Omental fat pad (tissue), 4 donors: ENCODE measurements at places on chromosomes 16 and 17.

- no peak for DNase-seq
These were observed 6.6 kb downstream of the NDRG4 start for GRCh38 chr16:58506241-58507194.

DNA sequence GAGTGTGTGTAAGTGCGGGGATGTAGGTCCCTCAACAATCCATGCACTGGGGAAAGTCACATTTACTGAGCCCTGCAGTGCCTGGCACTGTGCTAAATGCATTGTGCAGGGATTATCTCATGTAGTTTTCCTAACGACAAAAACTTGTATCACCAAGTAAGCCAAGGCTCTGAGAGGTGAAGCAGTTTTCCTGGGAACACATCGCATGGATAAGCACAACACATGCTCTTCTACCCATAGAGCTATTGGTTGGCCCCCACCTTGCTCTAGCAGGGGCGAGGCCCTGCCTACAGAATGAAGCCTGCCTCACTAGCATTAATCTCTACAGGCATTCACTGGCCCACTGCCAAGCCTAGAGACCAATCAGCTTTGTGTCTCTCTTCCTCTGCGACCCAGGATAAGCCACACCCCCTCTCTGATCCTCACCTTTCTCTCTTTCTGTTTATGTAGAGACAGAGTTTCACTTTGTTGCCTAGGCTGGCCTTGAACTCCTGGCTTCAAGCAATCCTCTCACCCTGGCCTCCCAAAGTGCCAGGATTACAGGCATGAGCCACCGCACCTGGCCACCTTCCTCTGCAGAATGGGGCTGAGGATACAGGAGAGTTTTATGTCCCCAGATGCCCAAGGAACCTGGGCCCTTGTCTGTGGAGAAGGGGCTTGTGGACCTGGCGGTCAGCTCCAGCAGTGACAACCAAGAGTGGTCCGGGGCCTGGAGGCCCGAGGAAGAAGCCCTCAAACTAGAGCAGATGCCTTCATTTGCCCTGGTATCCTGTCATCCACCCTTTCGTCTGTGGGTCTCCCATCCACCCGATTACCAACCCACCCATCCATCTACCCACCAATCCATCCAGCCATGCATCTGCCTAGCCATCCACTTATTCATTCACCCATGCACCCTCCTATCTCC lies 12.8 kb downstream of the CDH16 start:
- DNase-seq, result no peak

GRCh38 chr17:71760062-71760720 lies 360.6 kb upstream of the SOX9 start:
- DNase-seq, result no peak

DNA sequence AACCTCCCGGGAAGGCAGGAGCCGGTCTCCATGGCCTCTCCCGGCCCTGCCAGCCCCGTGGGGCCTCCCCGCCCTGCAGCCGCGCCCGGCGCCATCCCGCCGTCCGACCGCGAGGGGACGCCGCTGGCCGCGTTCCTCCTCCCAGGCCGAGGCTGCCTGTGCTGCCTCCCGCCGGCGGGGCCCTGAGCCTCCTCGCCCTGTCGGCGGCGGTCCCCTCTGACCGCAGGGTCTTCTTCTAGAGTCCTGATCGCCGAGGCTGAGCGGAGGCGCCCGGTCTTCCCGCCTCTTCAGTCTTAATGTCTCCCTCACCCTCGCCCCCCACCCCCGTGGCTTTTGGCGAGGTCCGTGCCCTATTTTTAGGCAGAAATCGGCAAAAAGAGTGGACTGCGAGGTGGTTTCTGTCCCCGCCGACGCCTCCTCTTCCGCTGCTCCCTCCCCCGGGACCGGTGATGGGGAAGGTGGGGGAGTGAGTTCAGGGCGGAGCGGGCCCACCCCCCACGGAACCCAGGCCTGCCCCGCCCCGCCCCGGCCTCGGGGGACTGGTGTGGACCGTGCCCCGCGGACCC lies 794 bp upstream of the CPNE7 start:
- DNase-seq, result no peak

DNA sequence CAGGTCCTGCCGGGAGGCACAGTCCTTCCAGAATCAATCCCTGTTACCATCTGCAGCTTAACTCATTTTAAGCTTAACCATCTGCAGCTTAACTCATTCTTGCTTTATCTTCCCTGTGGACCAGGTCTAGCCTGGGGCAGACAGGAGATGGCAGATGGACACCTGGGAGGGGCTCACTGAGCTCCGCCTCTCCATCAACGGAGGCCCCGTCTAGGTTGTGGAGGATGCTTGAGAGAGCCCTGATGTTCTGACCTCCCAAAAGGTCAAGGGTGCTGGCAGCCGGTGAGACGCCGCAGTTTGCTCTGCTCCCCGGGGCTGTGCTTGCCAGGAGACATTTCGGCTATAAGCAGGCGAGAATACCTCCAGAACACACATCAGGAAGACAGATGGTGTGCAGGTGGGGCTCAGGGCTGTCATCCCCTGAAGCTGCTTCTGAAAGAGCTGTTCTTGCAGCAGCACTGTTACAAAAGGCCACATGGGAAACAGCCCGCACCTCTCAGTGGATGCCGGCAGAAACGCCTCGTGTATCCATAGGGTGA lies 41.3 kb downstream of the BAIAP2 start:
- DNase-seq, result no peak

GRCh38 chr16:22388101-22388644 lies 13.8 kb upstream of the CDR2 start:
- DNase-seq, result no peak

GRCh38 chr16:86367291-86368072 lies 142.8 kb upstream of the FOXF1 start:
- no peak for DNase-seq

DNA sequence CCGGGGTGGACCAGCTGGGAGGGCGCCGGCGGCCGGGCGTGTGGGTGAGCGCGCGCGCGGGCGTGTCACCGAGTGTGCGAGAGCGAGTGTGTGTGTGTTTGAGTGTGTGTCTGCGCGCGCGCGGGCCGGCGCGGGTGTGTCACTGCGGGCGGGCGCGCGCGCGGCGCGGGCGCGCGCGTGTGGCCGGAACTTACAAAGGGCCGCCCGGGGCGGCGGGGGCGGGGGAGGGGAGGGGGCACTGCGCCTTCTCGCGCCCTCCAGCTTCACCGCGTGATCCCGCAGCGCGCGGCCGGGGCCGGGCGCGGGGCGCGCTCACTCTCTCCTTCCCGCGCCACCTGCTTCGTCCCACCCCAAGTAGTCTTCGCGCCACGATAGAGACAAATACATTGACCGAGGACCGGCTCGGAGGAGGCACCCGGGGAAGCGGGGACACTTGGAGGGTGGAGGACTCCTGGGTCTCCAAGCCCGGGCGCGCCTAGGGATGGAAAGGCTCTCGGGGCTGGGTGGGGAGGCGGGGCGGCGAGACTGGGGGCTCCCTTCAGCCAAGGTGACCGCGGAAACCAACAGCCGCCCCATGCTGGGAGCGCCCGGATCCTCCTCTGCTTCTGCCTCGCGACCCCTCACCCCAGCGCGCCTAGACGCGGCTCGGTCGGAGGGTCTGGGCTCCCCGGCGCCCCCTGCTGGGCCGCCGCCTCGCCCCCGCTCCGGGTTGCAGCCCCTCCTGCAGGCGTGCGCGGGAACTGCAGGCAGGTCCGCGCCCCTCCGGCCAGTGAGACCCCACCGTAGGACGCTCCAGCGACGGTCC lies at the start of gene SRCIN1:
Gene SRCIN1, minus strand, starts transcription at position 112 of the 805 bp plus-strand sequence. CDS start 247 bp downstream, outside the sequence.
- DNase-seq, result no peak

DNA sequence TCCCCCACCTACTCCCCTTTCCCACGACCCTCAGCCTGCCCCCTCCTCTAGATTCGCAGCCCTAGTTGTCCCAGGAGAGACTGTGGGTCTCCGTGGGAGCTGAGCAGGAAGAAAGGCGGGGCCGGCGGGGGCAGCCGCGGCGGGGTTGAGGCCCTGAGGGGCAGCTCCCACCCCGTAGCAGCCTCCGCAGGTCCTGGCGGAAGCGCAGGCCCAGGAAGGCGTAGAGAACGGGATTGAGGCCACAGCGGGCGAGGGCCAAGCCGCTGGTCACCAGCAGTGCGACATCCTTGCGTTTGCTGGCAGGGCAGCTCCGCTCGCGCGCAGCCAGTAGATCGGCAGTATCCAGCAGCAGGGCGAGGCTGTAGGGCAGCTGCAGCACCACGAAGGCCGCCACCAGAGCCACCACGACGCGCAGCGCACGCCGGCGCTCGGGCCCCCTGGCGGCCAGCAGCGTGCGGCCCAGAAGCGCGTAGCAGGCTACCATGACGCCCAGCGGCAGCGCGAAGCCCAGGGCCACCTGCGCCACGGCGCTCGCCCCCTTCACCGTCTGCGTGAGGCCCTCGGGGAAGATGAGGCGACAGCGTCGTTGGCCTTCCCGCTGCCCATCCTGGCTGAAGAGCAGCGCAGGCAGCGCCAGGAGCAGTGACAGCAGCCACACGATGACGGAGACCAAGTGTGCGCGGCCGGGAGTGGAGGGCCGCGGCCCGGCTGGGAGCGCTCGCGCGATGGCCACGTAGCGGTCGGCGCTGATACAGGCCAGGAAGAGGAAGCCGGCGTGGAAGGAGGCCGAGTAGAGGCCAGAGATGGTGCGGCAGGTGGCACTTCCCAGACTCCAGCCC lies 1.9 kb downstream of the CCR10 start:
- DNase-seq, result no peak

DNA sequence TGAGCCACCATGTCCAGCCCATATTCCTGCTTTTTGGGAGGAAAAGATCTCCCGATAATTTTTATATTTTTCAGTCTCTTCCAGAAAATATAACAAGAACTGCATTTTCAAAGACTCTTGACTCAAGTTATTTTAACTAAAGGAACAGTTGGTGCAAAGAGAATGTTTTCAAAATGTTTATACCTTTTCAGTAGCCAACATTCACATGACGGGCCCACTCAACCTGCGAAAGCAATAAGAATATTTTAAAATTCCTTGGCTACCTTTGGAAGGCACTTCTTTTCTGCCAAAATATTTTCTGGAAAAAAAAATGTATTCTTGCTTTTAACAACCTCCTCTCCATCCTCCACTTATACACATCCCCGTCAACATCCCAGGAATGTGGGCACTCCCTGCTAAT lies 140.3 kb downstream of the ZNF18 start:
- DNase-seq, result no peak
